ENCODE measurements at places on chromosomes 2 and 18. TPM values are rescaled to one million over a fixed set of nuclear protein-coding genes. Genes with fewer than 3 reads are reported as not detected.
A peak's percentile ranks its signal among the peaks of the same experiment; 100 is the strongest.

DNA sequence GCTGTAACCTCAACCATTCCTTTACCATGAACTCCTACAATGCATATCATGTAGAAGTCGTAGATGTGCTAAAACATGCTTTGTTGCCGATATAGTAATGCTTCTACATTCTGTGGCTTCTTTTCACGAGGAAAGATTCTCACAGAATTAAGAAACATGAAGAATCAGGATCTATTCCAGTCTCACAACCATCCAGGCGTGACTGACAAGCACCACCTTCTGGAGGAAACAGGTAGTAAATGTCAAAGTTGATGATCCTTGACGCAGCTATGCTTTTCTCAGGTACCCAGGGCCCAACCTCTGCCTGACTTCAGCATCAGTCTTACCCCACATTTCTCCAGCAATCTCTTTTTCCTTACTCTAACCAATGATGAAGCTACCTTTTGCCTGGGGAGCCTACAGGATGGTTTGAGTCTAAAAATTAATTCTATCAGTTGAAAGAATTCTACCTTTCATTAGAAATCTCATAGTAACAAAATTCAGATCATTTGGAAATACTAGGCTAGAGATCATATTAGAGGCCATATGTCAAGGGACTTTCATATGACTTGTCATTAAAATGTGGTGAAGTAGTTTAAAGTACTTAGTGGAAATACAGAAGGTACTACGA, 123.3 kb upstream of the RND3 start:
- H3K27ac ChIP-seq: no peak overlapping the region
- no peak for DNase-seq
- no peaks in the 10 kb centered on the region for H3K4me1 ChIP-seq
- H3K36me3 ChIP-seq: no peaks in the 10 kb centered on the region
- H3K4me3 ChIP-seq: no peak overlapping the region

BCL2 gene
- total RNA-seq: 16.2 TPM

GRCh38 chr2:108459441-108459840, 10.4 kb downstream of the GCC2 start:
- no peak overlapping the region for H3K4me3 ChIP-seq
- H3K27me3 ChIP-seq: no peaks in the 10 kb centered on the region
- H3K36me3 ChIP-seq: no peaks in the 10 kb centered on the region
- DNase-seq: no peak

- H3K4me1 ChIP-seq: no peaks in the 10 kb centered on the region
- no peaks in the 10 kb centered on the region for H3K27me3 ChIP-seq
- no peak for DNase-seq
- no peak overlapping the region for H3K27ac ChIP-seq
- no peak overlapping the region for H3K4me3 ChIP-seq
- H3K36me3 ChIP-seq: no peaks in the 10 kb centered on the region
These were observed 97.4 kb upstream of the UBE2E3 start for GRCh38 chr2:180882959-180883358.

TUBB6 gene
- 49.8 TPM for total RNA-seq

GRCh38 chr18:55407191-55407590, 180.8 kb downstream of the TCF4 start:
- H3K27me3 ChIP-seq: no peaks in the 10 kb centered on the region
- no peaks in the 10 kb centered on the region for H3K4me1 ChIP-seq
- no peak overlapping the region for H3K4me3 ChIP-seq

CTDSP1 gene
- total RNA-seq: 207 TPM

GRCh38 chr2:134261398-134262131, 7.7 kb downstream of the MGAT5 start:
- H3K4me1 ChIP-seq: peaks cover 46% of the 10 kb centered on the region
- DNase-seq: no peak
- H3K4me3 ChIP-seq: no peak overlapping the region
- H3K27me3 ChIP-seq: no peaks in the 10 kb centered on the region
- H3K36me3 ChIP-seq: no peaks in the 10 kb centered on the region
- H3K27ac ChIP-seq: peak overlapping the region; percentile 88

DNA sequence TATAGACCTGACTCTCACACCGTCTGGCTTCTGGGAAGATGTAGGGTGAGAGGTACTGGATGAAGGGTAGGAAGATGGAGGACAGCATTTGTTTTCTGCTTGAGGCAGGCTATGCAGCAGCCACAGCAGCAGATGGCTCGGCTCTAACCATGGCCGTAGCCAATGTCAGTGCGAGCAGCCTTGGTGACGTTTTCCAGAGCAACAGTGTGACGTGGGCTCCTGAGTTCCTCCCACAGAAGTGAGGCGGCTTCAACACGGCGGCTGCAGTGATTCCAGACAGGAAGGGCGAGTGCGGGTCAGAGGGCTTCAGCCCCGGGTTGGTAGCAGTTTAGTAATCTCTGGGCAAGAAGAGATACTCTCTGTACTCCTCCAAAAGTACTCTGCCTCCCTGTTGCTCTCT, 133.0 kb upstream of the MYT1L start:
- H3K36me3 ChIP-seq: no peaks in the 10 kb centered on the region
- no peaks in the 10 kb centered on the region for H3K4me1 ChIP-seq
- H3K4me3 ChIP-seq: no peak overlapping the region
- H3K27ac ChIP-seq: no peak overlapping the region
- no peaks in the 10 kb centered on the region for H3K27me3 ChIP-seq
- DNase-seq: no peak

GRCh38 chr18:50961974-50962373, 5.9 kb upstream of the ELAC1 start:
- no peaks in the 10 kb centered on the region for H3K36me3 ChIP-seq
- DNase-seq: no peak
- no peaks in the 10 kb centered on the region for H3K27me3 ChIP-seq
- no peak overlapping the region for H3K4me3 ChIP-seq
- H3K4me1 ChIP-seq: no peaks in the 10 kb centered on the region

DNA sequence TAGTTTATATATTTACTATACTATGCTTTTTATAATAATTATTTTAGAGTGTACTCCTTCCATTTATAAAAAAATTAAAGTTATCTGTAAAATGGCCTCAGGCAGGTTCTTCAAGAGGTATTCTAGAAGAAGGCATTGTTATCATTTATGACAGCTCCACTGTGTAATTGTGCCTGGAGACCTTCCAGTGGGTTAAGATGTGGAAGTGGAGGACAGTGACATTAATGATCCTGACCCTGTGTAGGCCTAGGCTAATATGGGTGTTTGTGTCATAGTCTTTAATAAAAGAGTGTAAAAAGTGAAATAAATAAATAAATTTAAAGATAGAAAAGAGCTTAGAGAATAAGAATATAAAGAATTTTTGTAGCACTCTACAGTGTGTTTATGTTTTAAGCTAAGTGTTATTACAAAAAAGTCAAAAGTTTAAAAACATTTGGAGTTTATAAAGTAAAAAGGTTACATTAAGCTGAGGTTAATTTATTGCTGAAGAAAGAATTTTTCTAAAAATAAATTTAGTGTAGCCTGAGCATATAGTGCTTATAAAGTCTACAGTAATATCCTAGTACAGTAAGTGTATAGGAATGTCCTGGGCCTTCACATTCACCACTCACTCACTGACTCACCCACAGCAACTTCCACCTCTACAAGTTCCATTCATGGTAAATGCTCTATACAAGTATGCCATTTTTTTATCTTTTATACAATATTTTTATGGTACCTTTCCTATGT, 190.0 kb upstream of the SESTD1 start:
- no peaks in the 10 kb centered on the region for H3K27me3 ChIP-seq
- no peaks in the 10 kb centered on the region for H3K4me1 ChIP-seq
- no peak for DNase-seq
- H3K27ac ChIP-seq: no peak overlapping the region

DNA sequence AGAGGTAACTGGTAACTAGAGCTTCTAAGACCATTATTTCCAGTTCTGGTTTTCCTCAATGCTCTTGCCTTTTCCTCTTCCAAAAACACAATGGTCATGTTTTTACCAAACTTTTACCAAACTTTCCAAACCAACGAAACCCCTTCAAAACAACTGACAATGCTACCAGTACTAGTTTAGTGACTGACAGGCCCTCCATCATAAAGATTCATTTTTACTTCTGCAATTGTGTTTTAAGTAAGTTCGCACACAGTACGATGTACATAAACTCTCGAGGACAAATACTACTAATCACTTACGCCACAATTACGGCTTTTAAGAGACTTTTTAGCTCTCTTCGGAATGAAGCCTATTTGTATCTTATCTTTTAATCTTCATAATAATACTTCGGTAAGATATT, 900 bp downstream of the C18orf32 start:
- DNase-seq: no peak
- peaks cover 4% of the 10 kb centered on the region for H3K4me1 ChIP-seq
- no peaks in the 10 kb centered on the region for H3K36me3 ChIP-seq
- H3K27ac ChIP-seq: peak overlapping the region; percentile 98

DNA sequence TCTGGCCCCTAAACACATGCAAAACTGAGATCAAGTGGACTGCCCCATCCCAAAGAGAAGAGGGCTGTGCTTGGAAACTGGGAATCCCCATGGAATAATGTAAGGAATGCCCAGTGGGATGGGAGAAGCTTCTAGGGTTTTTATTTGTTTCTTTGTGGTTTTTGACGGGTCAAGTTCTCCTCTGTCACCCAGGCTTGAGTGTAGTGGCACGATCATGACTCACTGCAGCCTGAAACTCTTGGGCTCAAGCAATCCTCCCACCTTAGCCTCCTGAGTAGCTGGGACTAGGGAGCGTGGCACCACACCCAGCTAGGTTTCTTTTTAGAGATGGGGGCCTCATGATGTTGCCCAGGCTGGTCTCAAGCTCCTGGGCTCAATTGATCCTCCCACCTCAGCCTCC, 101.7 kb upstream of the ZSWIM2 start:
- no peak overlapping the region for H3K4me3 ChIP-seq
- no peaks in the 10 kb centered on the region for H3K36me3 ChIP-seq
- DNase-seq: no peak
- H3K27me3 ChIP-seq: no peaks in the 10 kb centered on the region
- no peaks in the 10 kb centered on the region for H3K4me1 ChIP-seq
- H3K27ac ChIP-seq: no peak overlapping the region

- no peaks in the 10 kb centered on the region for H3K27me3 ChIP-seq
- no peak for DNase-seq
- no peaks in the 10 kb centered on the region for H3K36me3 ChIP-seq
- H3K4me3 ChIP-seq: no peak overlapping the region
These were observed 306.6 kb upstream of the VWC2L start for GRCh38 chr2:214104219-214104618.

CNTNAP5 gene
- not detected for total RNA-seq

DNA sequence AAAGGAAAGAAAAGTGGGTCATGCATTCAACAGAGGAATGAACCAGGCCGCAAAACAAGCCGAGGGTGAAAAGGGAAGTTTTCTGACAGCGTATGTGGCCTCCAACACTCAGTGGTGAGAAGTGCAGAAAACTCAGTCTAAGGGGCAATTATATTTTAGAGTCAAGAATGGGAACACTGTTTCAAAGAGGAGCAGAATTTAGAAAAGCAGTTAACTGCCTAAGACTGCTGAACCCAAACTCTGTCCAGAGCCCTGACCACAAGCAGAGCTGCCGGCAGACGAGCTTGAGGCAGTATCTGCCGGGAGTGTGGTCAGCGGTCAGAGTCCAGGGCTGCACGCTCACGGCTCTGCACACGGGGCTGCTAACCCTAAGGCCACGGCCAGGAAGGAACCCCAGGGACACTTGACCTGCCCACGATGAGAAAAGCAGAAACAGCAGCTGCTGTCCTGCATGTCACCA, 347.0 kb upstream of the ID2 start:
- no peaks in the 10 kb centered on the region for H3K27me3 ChIP-seq
- no peak for DNase-seq
- no peak overlapping the region for H3K27ac ChIP-seq
- H3K4me3 ChIP-seq: no peak overlapping the region

RAMP1 gene
- total RNA-seq: 87.4 TPM

DNA sequence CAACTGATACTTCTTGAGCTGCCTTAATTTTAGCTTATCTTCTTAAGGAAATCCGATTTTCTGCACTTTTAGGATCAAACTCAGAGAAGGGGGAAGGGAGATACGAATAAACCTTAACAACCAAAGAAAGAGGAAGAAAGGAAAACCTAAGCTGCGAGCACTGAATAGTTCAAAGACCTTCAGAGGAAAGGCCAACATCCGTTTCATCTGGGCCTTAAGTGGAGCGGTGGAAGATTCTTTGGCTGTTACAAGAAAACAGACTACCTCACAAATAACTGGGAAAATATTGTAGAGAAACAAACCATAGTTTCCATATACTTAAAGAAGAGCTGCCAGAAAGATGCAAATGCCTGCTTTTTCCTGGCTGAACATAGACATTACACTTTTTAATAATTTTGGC, 43.6 kb downstream of the VIT start:
- H3K36me3 ChIP-seq: no peaks in the 10 kb centered on the region
- H3K4me1 ChIP-seq: no peaks in the 10 kb centered on the region
- H3K27ac ChIP-seq: no peak overlapping the region

SERPINB3 gene
- total RNA-seq: not detected
